ENCODE measurements at places on chromosomes 12 and 14.

- DNase-seq, result no peak
Measured at GRCh38 chr14:68235011-68235410, 415.4 kb downstream of the RAD51B start.

DNA sequence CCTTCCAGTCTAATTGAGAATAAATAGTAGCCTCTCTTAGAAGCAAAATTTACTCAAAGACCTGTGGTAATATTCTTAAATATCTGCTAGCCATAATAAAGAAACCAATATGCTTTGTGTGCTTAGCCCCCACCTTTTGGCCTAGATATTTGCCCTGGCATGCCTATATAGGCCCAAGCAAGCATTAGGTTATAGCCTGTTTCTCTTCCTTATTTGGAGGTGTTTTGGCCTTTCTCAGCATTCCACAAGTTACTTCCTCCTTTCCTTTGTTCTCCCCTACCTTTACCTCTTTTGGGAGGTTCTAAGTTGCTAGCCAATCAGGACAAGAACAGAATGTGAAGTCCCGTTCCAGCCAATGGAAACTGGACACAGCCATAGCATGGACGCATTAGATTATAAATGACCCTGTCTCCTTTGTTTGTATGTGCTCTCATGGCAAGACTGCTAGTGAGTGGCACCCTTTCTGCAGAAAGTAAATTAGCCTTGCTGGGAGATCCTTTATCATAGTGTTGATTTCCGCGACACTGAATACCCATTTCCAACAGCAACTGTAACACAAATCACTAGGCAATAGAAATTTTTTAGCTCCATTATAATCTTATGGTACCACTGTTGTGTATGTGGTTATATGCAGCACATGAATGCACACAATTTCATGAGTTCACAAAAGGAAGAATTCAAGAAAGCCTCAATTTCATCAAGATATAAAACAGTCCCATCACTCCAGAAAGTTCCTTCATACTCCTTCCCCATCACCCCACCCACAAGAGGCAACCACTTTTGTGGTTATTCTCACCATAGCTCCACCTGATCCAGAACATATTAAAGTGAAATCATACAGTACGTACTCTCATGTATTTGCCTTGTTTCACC is 37.6 kb downstream of the CEP83 start:
- DNase-seq, result peak; percentile 37

DNA sequence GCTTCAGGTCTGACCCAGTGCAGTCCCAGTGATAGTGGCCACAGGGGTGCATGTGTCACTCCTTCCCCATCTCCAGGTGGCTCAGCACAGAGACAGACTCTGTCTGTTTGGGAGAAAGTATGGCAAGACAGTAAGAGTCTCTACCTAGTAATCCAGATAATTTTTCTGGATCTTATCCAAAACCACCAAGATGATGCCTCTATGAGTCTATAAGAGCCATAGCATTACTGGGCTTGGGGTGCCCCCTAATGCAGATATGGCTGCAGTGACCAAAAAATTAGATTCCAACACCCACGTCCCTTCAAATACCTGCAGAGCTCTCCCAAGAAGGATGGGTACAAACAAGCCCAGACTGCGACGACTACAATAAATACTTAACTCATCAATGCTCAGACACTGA is 123.8 kb downstream of the GRIP1 start:
- DNase-seq, result no peak

DNA sequence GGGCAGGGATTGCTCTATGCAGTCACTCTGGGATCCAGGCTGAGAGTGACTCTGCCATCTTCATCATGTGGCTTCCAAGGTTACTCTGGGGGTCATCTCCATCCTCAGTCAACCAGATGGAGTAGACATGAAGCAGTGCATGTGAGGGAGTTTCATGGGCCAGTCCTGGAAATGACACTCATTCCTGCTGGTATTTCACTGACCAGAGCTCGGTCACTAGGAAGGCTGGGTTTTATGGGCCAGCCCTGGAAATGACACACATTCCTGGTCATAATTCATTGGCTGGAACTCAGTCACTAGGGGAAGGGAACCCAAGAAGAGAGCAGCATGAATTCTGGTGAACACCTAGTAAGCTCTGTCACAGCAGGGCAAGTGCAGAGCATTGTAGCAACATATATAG is 144.7 kb downstream of the SMOC1 start:
- no peak for DNase-seq

- no peak for DNase-seq
Measured at GRCh38 chr14:40197344-40197743, 765.1 kb upstream of the FBXO33 start.

- no peak for DNase-seq
Measured at GRCh38 chr12:29043069-29043468, 106.0 kb upstream of the FAR2 start.

DNA sequence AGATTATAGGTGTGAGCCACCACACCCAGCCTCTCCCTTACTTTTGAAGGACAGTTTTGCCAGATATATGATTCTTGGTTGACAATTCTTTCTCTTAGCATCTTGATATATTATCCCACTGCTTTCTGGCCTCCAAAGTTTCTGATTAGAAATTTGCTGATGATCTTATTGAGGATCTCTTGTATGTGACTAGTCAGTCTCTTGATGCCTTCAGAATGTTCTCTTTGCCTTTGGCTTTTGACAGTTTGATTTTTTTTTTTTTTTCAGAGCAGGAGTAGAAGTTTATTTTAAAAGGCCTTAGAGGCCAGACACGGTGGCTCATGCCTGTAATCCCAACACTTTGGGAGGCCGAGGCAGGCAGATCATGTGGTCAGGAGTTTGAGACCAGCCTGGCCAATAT is 32.6 kb downstream of the IFT81 start:
- no peak for DNase-seq

DNA sequence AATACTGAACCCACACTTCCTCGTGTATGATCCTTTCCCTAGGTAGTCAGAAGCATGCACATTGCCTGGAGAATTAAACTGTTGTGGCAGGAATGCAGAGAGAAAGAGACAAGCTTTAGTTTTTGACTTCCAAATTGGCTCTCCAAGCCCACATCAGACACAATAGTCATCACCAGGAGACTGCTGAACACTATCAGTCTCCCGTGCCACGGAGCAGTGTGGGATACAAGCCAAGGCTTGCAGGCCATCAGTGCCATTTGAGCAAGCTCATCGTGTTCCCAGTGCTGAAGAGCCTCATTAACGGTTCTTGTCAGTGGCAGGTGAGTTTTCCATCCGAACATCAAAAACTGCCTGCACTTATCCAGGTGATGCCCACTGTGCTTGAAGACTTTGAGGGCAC is 410.8 kb downstream of the NAV3 start:
- no peak for DNase-seq

DNA sequence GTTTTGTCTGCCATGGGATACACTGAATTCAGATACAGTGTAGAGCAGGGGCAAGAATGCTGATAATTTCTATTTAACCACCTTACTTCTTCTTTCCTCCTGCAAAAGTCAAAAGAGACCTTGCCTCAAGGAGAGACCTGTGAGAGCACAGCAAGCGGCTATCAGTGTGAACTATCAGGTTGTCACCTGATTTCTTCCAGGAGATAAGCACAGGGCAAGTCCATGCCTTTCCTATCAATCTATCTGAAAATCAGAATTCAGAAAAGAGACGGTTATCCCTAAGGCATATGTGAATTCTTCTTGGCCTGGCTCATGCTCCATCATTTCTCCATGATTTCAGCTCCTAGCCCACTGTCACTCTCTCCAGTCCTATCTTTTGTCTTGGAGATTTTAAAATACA is 128.9 kb upstream of the CCND2 start:
- no peak for DNase-seq

DNA sequence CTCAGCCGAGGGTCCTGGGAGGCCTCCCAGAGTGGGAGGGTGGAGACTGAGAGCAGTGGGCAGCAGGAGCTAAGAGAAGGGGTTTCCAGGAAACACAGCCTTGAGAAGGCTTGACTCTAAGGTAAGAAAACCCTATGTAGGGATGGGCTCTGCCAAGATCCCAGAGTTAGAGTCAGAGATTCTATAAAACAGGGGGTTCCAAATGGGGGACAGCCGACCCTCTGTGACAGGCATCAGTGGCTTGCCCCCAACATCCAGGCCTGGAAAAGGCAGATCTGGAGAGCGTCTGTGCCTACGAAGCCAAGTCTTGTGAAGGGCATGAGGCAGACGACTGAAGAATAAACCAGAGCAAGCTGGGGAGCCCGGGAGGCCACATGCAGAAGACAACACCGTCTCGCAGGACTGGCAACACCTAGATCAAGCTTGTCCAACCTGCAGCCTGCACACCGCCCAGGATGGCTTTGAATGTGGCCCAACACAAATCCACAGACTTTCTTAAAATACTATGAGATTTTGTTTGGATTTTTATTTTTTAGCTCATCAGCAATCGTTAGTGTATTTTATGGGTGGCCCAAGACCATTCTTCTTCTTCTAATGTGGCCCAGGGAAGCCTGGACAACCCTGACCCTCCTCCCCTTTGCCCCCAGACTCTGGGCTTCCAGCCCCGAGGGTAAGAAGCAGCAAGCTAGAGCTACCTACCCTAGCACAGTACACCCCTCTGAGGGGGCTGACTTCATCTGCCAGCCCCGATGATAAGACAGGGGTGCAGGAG is 42.1 kb downstream of the PRMT8 start:
- no peak for DNase-seq

- peak; percentile 67 for DNase-seq
Measured at GRCh38 chr12:5375547-5376295, 56.2 kb upstream of the NTF3 start.

GRCh38 chr14:92552066-92552465 is 38.5 kb downstream of the RIN3 start:
- no peak for DNase-seq

- DNase-seq, result peak; percentile 60
Measured at GRCh38 chr14:53924753-53925152, 31.9 kb downstream of the BMP4 start.

Data from DMS53 (cell line).